ENCODE measurements at places on chromosomes 4 and X.

DNA sequence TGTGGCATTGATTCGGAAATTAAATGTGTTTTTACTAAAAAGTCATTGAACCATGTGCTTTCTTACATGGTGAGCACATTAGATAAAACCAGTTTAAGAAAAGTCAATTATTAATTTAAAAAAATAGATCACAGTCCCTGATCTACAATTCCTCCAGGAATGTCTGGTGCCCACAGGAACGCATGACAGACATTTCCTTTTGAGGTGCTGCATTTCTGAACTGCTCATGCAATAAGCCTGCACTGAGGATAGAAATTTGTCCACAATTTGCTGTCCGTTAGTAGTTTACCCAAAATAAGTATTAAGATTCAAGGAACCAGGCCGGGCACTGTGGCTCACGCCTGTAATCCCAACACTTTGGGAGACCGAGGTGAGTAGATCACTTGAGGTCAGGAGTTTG, 8.2 kb upstream of the ADAMTS3 start:
- DNase-seq, result no peak

DNA sequence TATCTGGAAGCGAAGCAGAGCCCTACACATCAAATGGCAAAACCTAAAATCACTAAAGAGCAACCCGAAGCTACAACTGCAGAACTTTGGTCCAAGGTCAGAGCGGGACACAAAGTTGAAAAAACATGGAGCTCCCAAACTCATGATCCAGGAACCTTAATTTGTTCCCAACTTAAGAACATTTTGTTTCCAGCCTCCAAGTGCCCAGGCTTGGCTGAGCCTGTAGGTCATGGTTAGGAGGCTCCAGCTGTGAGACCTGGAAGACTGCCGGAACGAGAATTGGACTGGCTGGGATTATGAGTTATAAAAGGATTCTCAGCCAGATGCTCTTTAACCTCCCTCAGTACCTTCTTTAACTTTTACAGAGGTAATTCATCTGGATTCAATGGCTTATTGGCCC, 349.1 kb upstream of the DDX53 start:
- DNase-seq, result no peak

GRCh38 chr4:24915121-24915922, 2.5 kb upstream of the CCDC149 start:
- DNase-seq, result no peak

DNA sequence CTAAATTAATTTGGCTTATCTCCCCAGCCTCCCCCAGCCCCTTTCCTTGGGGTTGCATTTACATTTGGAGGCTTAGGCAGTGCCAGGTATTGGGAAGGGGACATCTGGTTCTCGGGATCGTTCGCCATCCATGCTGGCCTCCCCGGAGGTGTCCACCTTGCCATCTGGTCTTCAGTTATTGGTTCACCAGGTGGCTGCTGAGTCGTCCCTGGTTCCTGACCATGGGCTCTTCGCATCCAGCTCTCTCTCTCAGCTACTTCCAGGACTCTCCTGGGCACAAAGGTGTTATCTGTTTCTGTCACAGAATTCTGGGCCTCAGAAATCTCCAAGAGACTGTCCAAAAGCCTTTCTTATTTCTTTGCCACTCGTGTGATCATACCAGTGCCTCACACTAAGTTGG, 75.4 kb upstream of the SCOC start:
- DNase-seq, result no peak

- DNase-seq, result no peak
Observed at GRCh38 chr4:11878241-11878640, 449.5 kb upstream of the HS3ST1 start.

DNA sequence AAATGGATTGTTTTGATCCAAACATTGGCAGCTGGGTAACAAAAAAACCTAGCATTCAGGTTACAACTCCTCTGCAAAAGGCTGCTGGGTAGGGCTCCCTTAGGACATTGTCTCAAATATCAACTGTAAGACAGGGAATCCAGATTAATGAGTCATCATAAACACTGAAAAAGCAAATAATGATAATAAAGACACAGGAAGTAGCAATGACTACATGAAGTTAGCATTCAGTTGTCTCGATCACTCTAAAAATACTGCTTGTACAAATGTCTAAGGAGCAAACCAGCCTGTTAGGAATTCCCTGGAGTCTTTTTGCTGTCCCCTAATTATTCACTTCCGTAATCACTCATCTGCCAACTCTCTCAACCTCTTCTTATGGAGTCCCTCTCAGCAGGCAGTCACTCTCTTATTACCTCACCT, 259.2 kb downstream of the GPC3 start:
- no peak for DNase-seq

GRCh38 chrX:16733013-16733412, 13.6 kb downstream of the SYAP1 start:
- DNase-seq, result no peak

GRCh38 chrX:39874202-39874816, 223.4 kb downstream of the BCOR start:
- no peak for DNase-seq

DNA sequence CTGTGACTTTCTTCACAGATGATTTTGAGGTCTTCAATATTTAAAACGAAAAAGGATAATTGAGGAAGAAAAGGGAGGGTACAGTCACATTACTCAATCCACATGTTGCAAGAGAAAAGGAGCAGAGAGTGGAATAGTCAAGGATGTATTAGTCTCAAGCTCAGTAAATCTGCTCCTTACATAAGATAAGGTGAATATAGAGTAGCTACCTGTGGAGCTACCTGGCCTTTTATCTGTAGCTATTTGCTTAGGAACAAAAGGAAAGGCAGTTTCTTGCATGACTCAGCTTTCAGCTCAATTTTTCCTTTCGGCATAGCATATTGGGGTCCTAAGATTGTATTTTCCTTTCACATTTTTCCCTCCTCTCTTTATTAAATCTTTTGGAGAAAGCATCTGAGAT, 26.3 kb upstream of the ACTRT1 start:
- no peak for DNase-seq

GRCh38 chr4:17038510-17039176, 140.2 kb upstream of the LDB2 start:
- DNase-seq, result no peak

DNA sequence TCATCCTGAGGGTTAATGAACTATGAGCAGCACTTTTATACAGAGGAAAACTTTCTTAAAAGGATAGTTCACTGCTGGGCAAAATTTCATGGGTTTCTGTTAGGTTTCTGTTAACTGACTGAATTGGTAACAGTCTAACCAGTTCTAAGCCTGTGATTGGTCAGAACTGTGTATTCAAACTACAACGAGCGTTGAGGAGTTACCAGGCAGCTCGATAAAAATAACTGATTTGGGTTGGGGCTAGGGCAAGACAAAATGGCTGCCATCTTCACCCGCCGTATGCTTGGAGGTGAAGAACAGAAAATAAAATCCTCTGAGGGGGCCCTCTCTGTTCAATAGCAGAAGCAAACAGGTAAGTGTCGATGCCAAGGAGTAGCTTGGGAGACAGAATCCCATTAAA, 22.0 kb downstream of the FAM133A start:
- no peak for DNase-seq

- DNase-seq, result no peak
Observed at GRCh38 chrX:140664939-140665338, 44.6 kb upstream of the LINC00632 start.

- no peak for DNase-seq
Observed at GRCh38 chr4:6932475-6932874, 22.8 kb downstream of the TBC1D14 start.

GRCh38 chr4:26208237-26208994, 112.4 kb upstream of the RBPJ start:
- DNase-seq, result no peak

- no peak for DNase-seq
Observed at GRCh38 chr4:25954293-25954904, 40.4 kb downstream of the SMIM20 start.

DNA sequence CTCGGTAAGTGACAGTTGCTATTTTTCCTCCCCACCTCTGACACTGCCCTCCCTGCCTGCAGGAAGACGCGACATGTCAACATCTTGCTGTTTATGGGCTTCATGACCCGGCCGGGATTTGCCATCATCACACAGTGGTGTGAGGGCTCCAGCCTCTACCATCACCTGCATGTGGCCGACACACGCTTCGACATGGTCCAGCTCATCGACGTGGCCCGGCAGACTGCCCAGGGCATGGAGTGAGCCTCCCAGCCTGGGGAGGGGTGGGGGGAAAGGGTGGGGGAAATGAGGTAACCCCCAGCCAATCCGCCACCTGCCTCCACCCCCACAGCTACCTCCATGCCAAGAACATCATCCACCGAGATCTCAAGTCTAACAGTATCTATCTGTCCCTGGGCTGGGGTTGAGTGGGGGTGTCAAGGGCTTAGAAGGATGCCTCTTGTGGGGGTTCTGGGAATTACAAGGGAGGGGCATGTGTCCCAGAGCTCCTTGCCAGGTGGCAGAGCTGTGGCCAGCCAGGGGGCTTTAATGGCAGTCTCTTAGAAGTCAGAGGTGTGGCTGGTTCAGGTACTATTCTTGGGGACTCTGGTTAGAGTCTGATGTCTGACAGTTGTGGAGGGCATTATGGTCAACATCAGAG, 7.8 kb downstream of the ARAF start:
- DNase-seq, result no peak

GRCh38 chr4:80336582-80336981, 1.1 kb downstream of the CFAP299 start:
- DNase-seq, result no peak

GRCh38 chr4:113086172-113086695, 36.8 kb downstream of the ANK2 start:
- DNase-seq, result no peak

GRCh38 chr4:86376850-86377249, 17.0 kb upstream of the MAPK10 start:
- DNase-seq, result no peak

DNA sequence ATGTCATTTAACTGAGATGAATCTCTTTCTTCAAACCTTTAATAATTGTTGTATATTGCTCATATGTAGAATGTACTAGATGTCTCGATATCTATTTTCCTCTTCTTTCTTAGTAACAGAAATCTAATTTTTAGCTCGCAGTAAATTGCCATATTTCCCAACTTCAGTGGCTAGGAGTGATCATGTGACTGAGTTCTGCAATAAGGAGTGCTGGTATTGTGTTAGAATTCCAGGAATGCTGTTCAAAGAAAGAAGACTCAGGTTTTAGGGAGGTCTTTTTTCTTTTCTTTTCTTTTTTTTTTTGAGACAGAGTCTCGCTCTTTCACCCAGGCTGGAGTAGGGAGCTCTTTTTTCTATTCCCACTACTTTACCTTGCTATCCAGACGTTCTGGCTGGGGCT, 81.7 kb downstream of the SLC10A7 start:
- DNase-seq, result no peak

DNA sequence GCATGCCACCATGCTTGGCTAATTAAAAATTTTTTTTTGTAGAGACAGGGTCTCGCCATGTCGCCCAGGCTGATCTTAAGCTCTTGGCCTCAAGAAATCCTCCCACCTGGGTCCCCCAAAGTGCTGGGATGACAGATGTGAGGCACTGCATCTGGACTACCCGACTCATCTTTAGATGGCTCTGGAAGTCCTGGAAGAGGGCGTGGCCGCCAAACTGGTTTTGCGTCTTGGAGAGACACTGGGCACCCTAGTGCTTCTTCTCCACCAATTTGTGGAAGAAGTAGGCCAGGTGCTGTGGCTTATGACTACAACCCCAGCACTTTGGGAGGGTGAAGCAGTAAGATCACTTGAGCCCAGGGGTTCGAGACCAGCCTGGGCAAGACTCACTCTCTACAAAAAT, 47.6 kb downstream of the HOPX start:
- no peak for DNase-seq

DNA sequence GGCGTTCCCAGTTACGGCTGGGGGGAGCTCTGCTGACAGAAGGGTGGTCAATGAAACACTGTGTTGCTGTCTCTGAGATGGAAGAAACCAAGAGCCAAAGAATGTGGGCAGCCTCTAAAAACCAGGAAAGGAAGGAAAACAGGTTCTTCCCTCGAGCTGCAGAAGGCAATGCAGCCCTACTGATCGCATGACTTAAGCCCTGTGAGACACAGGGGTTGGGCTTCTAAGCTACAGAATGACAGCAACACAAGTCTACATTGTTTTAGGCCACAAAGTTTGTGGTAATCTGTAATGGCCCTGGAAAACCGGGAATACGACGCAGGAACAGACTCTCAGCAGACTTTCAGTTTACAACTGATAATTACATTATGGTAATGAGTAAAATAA, 38.2 kb upstream of the MTNR1A start:
- DNase-seq, result no peak

GRCh38 chr4:118224243-118224829, 128.5 kb downstream of the PRSS12 start:
- DNase-seq, result no peak

GRCh38 chrX:39559229-39559628, 538.5 kb downstream of the BCOR start:
- DNase-seq, result no peak

DNA sequence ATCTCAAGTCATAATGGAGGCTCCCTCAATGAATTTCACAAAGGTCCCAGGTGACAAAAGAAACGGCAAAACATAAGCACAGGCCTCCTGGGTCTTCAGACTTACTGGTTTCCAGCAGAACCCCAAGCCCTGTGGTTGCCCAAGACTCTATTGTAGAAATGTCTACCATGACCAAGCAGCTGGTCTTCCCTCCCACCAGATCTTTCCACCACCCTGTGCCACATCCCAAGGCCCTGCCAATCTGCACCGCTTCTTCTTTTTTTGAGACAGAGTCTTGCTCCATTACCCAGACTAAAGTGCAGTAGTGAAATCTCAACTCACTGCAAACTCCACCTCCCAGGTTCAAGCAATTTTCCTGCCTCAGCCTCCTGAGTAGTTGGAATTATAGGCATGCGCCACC, 23.2 kb upstream of the TXK start:
- no peak for DNase-seq

DNA sequence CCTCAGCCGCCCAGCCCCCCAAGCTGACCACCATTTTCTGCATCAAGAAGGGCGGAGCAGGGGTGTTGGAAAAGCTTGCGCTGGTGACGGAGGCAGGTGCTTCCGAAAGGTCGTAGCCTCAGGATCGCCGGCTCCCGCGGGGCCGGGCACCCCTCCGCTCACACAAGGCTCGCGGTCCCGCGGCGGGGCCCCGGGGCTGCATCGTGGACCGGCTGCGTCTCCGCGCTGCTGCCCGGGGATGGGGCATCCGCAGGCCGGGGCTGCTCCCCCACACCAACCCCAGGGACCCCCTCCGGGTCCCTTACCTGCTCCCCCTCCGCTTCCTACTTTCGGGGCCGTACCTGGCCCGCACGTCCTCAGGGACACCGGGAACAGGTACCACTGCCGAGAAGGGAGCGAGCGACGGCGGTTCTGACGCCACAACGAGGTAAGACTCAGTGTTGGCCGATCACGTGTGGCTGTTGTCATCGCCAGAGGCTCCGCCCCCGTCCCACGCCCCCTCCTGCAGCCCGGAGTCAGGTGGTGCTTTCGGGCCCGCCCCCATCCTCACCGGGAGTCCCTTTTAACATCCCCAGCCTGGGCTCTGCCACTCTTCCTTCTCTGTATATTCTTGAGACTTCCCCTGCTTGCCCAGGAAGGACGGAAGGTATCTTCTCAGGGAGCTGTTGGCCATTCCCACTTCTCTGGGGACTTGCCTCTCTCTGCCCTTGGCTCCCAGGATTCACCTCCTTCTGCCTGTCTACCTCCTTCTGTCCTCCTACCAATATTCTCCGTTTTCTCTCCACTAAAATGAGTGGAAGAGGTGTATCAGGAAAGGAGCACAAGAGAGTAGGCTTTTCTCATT, at the start of gene BEX2:
Gene BEX2 (minus strand): TSS at position 436 of the 844 bp plus-strand sequence. CDS start 1,014 bp downstream, outside the sequence.
- DNase-seq, result peak; percentile 84

Data from breast epithelium (tissue), 4 donors.